H9 (cell line): ENCODE measurements at places on chromosomes 11 and 22.

- H3K27me3 ChIP-seq = no peaks in the 10 kb centered on the region
- DNase-seq = peak; percentile 54
- H3K36me3 ChIP-seq = peaks cover 22% of the 10 kb centered on the region
- no peak overlapping the region for H3K27ac ChIP-seq
- no peak overlapping the region for H3K4me3 ChIP-seq
- H3K4me1 ChIP-seq = no peaks in the 10 kb centered on the region; the same call in 1 of the 2 replicates
Observed at GRCh38 chr11:27204529-27204928, 158.5 kb downstream of the CCDC34 start.

GRCh38 chr22:36409911-36410756 is 22.4 kb upstream of the MYH9 start:
- H3K27me3 ChIP-seq = no peaks in the 10 kb centered on the region
- no peaks in the 10 kb centered on the region for H3K36me3 ChIP-seq
- H3K27ac ChIP-seq = peak overlapping the region; percentile 98
- H3K4me1 ChIP-seq = no peaks in the 10 kb centered on the region; the same call in 1 of the 2 replicates

DNA sequence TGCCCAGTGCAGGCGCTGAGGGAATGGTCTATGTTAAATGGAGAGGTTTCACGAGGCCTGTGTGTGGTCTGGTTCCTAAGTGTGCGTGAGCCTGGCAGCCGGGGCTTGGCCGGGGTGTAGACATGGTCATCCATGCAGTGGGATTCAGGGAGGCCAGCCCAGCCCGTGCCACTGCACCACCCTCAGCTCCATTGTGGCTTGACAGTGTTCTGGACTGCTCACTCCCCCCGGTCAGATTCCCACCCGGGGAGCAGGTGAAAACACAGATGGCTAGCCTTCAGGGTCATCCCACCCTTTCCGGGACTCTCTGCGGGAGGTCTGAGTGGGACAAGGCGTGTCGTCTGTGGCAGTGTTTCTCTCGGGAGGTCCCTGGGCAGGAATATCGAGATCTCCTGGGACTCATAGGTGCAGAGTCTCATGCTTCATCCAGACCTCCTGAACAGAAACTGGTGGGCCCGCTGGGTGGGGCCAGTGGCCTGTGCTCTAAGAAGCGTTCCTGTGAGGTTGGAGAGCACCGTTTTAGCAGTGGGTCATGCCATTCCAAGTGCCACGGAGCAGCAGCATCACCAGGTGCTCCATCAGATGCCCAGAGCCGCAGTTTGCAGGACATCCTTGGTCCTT is 52.3 kb downstream of the ST14 start:
- H3K27ac ChIP-seq = no peak overlapping the region
- H3K4me3 ChIP-seq = no peak overlapping the region
- no peaks in the 10 kb centered on the region; the same call in 1 of the 2 replicates for H3K4me1 ChIP-seq
- H3K36me3 ChIP-seq = no peaks in the 10 kb centered on the region; the same call in 2 of the 3 replicates

GRCh38 chr11:443542-444199 is 1.9 kb upstream of the ANO9 start:
- no peaks in the 10 kb centered on the region for H3K27me3 ChIP-seq
- no peak for DNase-seq
- no peaks in the 10 kb centered on the region for H3K36me3 ChIP-seq
- no peaks in the 10 kb centered on the region for H3K4me1 ChIP-seq

GRCh38 chr11:23021287-23021863 is 161.1 kb upstream of the CCDC179 start:
- no peak for DNase-seq
- H3K36me3 ChIP-seq = no peaks in the 10 kb centered on the region
- no peaks in the 10 kb centered on the region for H3K4me1 ChIP-seq
- H3K4me3 ChIP-seq = no peak overlapping the region
- H3K27ac ChIP-seq = no peak overlapping the region
- no peaks in the 10 kb centered on the region for H3K27me3 ChIP-seq
